ENCODE measurements at places on chromosomes 13 and 19. TPM values are rescaled to one million over a fixed set of nuclear protein-coding genes. Genes with fewer than 3 reads are reported as not detected.

Gene CADM4
- 1.9 TPM for total RNA-seq

Gene ZNF492
- not detected for total RNA-seq

Gene GNA15
- 14.0 TPM for total RNA-seq

Gene CCDC70
- not detected for total RNA-seq

Gene MUC16
- total RNA-seq = under 0.01 TPM

Gene SH2D3A
- total RNA-seq = 7.1 TPM

Gene ZNF700
- total RNA-seq = 12.5 TPM

Gene PRKCG
- total RNA-seq = not detected

Gene VSTM2B
- not detected for total RNA-seq

Gene TNFRSF19
- 1.4 TPM for total RNA-seq

Gene FGF22
- total RNA-seq = 0.27 TPM

Gene C5AR1
- 37.6 TPM for total RNA-seq

Gene CPB2
- total RNA-seq = not detected

Gene RASIP1
- 12.3 TPM for total RNA-seq

Gene CUL4A
- 112 TPM for total RNA-seq

Gene KLK10
- total RNA-seq = not detected

Gene NUDT15
- 9.7 TPM for total RNA-seq

Gene CTXN1
- total RNA-seq = 0.54 TPM

Gene IGFL2
- 0.85 TPM for total RNA-seq

Gene ONECUT3
- 0.42 TPM for total RNA-seq

Gene PCDH17
- 4.1 TPM for total RNA-seq

Gene ZNF132
- 10.2 TPM for total RNA-seq

Gene ZIC2
- total RNA-seq = not detected

Gene ZNF574
- total RNA-seq = 20.4 TPM

Gene LILRB1
- 7.9 TPM for total RNA-seq

Gene CEBPG
- 19.9 TPM for total RNA-seq

Gene B3GNT8
- 4.0 TPM for total RNA-seq

Gene RXFP2
- 0.21 TPM for total RNA-seq

Gene BTBD2
- 43.2 TPM for total RNA-seq

Gene KLK8
- not detected for total RNA-seq

Gene DCLK1
- 25.6 TPM for total RNA-seq

Gene OR7D2
- total RNA-seq = not detected

Gene CDKN2D
- 16.2 TPM for total RNA-seq

Gene PSG3
- total RNA-seq = not detected

Data from thoracic aorta (tissue), 2 donors.